ENCODE measurements at places on chromosomes 2 and 18.
A peak's percentile ranks its signal among the peaks of the same experiment; 100 is the strongest.

DNA sequence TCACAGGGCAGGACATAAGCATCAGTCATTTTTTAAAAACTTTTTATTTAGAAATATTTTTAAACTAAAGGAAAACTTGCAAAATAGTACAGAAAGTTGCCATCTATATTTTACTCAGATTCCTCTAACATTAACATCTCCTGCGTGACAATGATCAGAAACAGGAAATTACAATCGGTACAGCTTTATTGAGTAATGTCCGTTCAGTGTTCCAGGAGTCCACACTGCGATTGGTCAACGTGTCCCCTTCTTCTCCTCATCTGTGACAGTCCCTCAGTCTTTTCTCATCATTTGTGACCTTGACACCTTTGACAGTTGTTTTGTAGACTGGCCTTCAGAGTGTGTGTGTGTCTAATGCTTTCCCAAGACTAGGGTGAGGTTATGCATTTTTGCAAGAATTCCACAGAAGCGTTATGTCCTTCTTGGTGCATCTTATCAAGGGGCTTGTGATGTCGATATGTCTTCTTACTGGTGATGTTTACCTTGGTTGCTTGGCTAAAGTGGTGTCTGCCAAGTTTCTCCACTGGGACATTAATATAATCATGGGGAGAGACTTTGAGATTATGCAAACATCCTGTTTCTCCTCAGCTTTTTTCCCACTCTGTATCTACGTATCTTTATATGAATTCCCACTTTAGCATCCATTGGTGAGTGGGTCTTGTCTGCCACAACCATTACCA, 21.4 kb upstream of the TMEM177 start:
- DNase-seq = no peak

- no peak for DNase-seq
Measured at GRCh38 chr2:233979748-233980147, 62.6 kb downstream of the TRPM8 start.

DNA sequence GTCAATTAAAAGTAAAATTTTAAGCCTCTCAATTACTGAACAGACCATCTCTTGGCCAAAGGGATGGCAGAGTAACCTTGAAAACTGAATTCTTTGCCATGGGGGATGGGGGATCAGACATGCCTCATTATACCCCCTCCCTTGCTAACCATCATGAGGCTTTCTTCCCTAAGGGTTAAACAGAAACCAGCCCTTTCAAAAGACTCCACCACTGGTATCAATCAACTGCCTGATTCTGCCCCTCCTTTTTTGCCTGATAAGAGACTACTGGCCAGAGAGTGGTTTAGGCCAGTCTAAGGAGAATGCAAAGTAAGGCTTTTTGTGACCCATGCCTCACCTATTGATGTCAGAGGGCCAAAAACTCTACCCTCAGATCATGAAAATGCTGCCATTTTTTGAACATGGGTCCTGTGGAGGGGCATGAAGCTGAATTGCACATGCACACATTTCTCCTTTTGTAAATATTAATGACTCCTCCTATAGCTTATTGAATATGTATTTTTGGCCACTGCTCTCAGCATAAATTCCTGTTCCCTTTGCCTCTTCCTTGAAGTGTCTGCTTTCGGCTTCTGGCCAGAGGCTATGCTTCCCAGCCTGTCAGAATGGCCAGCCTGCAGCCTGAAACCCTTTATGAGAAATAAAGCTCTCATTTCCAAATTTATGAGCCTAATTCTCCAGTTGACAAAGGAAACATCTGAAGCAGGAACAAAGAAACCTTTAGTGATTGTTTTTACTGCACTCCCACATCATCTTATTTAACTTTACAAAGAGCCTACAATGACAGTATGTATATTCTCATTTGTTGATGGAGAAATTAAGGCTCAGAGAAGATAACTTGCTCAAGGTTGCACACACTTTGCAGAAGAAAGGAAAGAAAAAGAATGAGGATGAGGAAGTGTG, 270.7 kb upstream of the CELF4 start:
- no peak for DNase-seq

DNA sequence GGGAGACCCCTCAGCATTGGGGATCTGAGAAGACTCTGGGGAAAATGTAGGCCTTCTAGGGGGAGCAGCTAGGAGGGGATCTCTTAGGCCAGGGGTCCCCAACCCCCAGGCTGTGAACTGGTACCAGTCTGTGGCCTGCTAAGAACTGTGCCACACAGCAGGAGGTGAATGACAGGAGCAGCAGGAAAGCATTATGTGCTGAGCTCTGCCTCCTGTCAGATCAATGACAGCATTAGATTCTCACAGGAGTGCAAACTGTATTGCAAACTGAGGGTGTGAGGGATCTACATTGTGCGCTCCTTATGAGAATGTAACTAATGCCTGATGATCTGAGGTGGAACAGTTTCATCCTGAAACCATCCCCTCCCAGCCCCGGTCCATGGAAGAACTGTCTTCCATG, 127.3 kb downstream of the SCG2 start:
- DNase-seq = no peak

DNA sequence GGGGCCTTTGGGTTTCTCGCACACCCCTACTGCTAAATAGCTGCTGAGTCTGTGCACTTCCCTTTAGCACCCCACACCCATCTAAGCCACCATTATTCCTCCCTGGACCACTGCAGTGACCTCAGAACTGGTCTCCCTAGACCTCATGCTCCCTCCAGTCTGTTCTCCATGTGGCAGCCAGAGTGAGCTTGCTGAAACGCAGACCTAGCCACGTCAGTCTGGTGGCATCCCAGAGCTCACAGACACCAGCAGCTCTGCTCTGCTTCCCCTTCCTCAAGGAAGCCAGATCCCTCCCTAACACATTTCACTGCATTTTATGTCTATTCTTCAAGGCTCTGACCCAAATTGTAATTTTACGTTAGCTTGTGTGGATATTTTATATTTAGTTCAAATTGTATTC, 144.4 kb downstream of the DYSF start:
- DNase-seq = no peak

DNA sequence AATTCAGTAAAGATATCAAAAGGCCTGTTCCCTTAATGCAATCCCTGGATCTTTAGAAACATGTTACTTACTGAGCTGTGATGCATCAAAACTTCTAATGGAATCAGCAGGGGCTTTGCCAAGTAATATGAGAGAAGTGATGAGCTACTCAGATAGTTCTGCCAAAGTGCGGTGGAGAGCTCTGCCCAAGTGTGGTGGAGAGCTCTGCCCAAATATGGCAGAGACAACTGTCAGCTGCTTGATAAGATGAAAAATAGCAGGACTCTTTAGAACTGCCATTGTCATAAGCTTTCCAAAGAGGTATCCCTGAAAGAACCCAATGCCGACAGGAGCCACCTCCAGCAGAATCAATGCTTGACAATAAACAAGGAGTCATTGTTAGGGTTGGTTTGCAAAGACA, 167.9 kb upstream of the SLC39A10 start:
- DNase-seq = no peak

GRCh38 chr18:39799006-39799405, 2156.0 kb upstream of the PIK3C3 start:
- no peak for DNase-seq

DNA sequence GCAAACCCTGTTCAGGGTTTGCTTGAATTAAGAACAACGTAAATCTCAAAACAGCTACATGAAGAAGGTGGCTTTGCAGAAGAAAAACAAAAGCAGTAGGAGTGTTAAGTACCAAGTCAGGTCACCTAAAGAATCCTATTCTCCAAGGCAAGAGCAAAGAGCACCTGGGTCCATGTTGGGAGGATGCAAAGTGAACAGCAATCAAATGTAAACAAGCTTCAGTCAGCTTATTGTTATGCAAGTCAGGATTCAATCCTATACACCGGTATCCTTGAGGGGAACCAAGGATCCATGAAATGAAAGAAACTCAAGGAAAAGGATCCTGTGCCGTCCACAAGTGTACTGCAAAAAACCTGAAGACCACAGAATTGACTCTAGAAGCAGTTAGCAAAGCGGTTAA, 261.0 kb upstream of the DDX18 start:
- DNase-seq = no peak

DNA sequence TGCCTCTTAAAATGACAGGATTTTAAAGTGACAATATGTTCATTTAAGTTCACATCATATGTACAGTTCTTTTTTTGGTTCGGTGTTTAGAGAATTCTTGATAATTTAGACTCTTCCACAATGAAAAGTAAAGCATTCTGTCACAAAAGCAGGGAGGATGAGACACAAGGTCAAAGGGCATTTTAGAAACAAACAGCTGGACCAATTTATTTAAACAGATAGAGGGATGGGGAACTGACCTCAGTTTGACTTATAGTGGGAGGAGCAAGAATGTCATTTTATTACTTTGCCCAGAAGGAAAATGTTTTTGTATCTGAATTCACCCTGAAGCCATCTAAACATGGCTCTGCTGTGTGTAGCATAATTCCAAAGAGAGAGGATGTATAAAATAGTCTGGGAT, 128.5 kb downstream of the MEIS1 start:
- no peak for DNase-seq

- DNase-seq = no peak
Measured at GRCh38 chr2:140138736-140139135, 1358.5 kb upstream of the NXPH2 start.

- DNase-seq = no peak
Measured at GRCh38 chr2:17442334-17442733, 75.9 kb downstream of the RAD51AP2 start.

DNA sequence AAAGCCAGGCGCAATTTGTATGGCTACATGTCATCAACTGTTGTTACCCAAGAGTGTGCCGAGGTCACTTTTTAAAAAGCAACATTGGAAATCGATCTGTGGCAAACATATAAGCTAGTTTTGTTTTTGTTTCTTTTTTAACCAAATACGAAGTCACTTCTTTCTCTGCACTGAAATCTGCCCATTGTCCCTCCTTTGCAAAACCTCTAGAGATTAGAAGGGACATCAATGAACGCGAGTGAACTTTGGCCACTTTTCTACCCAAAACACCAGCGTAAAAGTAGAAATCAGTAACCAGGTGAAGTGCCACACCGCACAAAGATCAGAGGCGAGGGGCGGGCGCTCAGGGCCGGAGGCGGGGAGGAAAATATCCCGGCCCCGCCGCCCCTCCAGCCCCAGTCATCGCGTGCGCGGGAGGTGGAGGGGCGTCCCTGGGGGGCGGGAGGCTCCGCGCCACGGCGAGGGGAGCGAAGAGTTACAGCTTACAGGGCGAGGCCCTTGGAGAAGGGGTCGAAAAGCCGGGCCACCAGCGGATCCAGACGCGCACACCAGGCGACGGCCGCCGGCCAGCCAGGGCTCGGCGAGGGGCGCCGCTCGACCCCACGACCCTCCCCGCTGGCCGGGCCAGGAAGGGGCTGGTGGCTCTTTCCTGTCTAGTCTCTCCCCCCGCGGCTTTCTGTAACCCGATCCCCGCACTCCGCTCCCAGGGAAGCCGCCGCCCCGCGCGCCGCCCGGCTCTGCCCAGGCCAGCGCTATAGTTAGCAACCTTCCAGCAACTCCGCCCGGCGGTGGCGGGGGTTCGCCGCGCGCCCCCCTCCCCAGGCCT, 993 bp downstream of the RBMS1 start:
- DNase-seq = peak; percentile 84

DNA sequence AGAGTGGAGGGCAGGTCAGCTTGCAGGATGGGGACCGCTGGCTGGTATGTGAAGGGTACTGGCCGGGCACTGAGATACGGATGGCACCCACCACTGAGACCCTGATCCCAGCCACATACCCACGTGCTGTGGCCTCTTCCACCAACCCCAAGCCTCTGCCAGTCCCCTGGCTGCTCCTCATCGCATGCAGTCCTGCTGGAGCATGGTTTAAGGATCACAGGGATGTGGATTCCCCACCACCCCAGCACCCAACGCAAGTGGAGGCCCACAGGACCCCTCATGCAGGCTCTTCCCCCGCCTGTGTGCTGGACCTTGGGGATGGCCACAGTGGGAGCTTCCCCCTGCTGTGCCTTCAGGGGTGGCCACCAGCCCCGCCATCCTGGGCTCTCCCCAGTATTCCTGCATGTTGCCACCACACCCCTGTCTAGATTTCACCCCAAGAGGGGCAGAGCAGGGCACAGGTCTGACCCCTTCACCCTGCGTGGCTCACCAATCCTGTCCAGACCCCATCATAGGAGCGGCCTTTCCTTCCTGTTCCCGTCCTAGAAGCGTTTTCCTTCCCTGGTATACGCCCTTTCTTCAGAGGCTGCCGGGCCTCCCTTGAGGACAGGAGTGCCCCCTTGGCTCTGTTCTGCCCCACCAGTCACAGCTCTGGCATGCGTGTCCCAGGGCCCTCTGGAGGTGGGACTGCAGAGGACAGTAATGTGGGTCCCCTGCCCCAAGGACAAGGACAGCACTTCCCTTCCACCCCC, 18.3 kb downstream of the MLPH start:
- no peak for DNase-seq

DNA sequence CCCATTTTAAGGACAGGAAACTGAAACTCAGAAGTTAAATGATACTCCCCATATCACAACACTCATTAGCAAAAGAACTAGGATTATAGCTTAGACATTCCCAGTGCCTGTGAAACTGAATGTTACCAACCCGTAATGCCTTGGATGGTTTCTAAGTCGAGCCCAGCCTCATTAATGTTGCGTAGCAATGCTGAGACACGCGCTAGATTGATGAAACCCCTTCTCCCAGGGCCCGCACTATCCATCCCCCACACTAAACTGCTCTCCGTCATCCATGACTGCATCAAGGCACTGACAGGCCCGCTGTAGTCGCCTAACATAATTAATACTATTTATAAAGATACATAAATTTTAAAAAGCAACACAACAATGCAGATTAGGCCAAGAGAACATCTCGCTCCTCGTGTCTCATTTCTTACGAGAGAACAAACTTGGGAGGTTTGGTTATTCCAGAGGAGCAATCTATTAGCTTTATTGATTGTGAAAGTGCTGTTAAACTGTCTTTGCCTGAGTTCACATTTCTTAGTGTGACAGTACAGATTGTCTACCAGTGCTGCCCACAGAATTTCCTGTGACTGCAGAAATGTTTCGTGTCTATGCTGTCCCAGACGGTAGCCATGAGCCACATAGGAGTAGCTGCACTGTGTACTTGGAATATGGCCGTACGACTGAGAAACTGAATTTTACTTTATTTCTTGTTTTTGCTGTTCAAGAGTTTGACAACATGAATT, 312.2 kb upstream of the RAB12 start:
- no peak for DNase-seq

- DNase-seq = no peak
Measured at GRCh38 chr18:13638719-13639595, 87.4 kb downstream of the FAM210A start.

DNA sequence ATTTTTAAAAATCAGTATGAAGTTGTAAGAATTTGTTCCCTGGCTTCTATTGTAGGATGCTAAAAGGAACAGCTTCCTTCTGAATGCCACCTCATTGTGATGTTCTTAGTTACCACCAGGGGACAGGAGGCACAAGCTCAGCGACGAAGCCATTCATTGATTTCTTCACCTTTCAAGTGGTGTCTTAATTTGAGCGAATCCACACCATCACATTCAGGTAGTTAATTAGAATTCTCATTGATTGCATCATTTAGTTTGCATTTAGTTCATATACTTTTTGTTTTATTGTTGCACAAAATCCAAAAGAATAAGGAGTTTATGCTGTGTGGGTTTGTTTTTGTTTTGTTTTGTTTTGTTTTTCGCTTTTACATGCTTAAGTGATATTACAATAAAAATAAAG, 23.1 kb downstream of the CYP27C1 start:
- no peak for DNase-seq

- DNase-seq = no peak
Measured at GRCh38 chr2:157932480-157933159, 56.5 kb upstream of the ACVR1 start.

Data from suprapubic skin (tissue), 4 donors.